Occipital lobe (tissue), 3 donors: ENCODE measurements at places on chromosomes 11 and 22. TPM values are rescaled to one million over a fixed set of nuclear protein-coding genes. Genes with fewer than 3 reads are reported as not detected.

Gene OR5M8
- total RNA-seq, result not detected

Gene ARSA
- total RNA-seq, result 6.9 TPM

Gene WNT7B
- total RNA-seq, result 6.6 TPM

Gene SMC1B
- under 0.01 TPM for total RNA-seq

Gene OR10A2
- not detected for total RNA-seq

Gene TTLL8
- not detected for total RNA-seq

Gene MUC5B
- total RNA-seq, result not detected

Gene JAM3
- 41.8 TPM for total RNA-seq

Gene MMP7
- 0.47 TPM for total RNA-seq

Gene RASD2
- total RNA-seq, result 1.1 TPM

Gene CHCHD10
- 3.4 TPM for total RNA-seq

Gene CTSW
- total RNA-seq, result not detected

Gene MAPK8IP2
- total RNA-seq, result 76.3 TPM

Gene CATSPERZ
- total RNA-seq, result 1.7 TPM

Gene GTSE1
- 1.1 TPM for total RNA-seq
